ENCODE measurements at places on chromosomes 7 and 10.
A peak's percentile ranks its signal among the peaks of the same experiment; 100 is the strongest.

DNA sequence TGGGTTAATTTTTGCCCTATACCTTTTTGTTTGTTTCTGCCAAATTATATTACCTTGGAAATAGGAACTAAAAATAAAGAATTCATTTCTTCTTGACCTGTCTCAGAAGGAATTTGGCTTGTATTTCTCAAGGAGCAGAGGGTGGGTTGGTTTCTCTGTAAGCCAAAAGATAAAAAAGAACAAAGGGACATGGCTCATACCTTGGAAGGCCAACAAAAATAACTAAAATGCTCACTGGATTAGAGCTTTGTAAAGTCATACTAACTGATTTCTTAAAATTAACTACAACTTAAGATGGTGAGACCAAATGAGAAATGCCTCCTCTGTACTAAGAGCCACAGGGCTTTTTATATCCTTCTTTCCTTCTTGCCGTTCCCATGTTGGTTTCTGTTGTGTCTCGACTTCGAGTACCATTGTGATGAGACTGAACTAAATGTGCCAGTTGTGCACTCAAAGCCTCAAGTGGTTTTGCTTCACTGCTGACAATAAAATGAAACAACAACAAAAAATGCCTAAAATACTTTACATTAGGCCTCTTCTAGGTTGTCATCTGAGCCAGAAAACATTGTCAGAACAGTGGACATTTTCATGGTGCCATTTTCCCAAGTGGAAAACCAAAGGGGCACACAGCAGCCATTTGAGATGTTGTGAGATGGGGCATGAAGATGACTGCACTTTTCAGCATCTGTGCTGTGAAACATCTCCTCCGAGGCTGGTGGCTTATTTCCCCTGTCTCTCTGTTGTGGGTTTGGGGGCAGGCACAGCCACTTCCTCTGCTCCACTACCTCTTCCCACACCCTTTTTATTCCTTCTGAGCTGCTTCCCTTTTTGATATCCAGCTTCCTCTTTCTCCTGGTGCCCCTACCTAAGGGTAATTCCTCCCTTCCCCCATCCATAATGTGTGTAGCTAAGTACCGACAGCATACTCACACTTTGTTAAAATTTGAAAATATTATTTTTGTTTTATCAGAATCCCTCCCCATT is 51.8 kb upstream of the AGR3 start:
- no peak for DNase-seq

- DNase-seq, result no peak
Measured at GRCh38 chr10:86556532-86556931, 34.9 kb upstream of the WAPL start.

- DNase-seq, result no peak
Measured at GRCh38 chr7:17234030-17234397, 64.4 kb upstream of the AHR start.

DNA sequence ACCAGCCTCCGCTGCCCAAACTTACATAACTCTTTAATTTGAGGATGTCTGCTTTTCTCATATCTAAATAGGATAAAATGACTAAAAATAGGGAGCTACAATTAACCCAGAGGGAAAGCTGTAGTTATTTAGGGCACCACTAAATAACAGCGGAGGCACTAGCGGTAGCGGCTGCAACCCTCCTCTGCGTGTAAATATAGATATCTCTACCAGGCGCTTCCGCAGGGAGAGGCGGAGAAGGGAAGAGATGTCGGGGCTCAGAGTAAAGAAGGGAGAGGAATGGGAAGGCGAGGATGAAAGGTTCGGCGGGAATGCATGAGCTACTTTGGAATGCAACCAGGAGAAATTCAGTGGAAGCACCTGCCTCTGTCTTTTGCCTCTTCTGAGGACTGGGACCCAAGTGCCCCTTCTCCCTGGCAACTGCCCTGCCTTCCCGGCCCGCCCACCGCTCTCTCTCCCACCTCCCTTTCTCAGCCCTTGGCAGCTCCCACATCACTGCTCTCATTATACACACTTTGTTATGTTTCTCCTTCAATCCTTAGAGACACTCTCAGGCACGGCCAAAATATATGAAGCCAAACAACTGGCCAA is 698.3 kb downstream of the PARD3 start:
- no peak for DNase-seq

DNA sequence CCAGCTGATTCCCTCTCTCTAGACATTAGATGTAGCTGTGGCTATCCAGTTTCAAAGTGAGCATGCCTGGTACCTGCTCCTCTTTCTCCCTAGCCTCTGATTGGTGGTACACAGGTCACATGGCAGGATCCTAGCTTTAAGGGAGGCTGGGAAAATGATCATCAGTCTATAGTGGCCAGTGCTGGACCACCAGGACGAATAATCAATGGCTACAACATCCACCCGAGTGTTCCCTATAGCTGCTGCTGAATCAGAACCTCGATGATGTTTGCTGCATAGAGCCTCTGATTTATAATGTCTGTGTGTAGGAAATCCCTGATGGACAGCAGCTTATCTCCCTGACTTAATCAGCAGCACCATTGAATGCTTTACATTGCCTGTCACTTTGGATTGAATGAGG is 28.9 kb upstream of the LMTK2 start:
- DNase-seq, result no peak

DNA sequence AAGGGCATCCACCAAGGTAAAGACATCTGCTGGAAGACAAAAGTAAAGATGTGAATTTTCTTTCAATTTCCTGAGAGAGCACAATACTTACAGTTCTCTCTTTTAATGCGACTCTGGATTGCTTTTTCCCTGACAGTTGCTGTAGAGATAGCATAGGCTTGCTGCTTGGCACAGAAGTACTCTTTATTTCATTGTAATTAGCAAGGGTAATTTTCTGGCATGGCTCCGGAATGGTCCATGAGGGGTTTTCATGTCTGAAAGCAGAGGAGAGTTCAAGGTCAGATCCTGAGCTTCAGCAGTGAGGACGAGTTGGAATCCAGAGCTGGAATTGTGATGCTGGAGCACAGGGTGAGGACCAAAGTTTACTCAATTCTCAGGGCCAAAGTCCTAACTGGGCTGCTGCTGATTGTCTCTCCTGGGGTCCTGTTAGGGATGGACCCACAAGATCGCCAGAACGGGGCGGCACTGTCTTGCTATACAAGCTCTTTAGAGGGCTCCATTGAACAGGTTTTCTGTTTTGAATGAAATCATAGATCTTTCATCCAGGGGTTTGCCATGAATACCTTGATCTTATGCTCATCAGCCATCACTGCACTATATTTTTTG is 190.0 kb upstream of the MKI67 start:
- no peak for DNase-seq

DNA sequence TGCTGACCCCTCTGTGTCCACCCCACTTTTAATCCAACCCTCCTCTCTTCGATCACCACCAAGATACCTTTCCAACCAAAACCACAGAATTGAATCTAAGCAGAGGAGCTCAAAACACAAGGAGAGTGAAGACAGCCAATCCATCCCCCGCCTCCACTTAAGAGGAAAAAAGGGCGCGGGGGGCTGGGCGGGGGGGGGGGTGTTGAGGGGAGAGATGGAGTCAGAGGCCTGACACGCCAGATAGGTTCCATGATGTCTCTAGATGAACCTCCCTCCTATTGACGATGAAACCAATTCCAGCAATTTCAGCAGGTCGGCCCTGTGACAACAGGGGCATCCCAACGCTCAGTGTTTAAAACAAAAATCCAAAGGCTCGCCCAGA is 1.3 kb downstream of the SORBS1 start:
- DNase-seq, result no peak

DNA sequence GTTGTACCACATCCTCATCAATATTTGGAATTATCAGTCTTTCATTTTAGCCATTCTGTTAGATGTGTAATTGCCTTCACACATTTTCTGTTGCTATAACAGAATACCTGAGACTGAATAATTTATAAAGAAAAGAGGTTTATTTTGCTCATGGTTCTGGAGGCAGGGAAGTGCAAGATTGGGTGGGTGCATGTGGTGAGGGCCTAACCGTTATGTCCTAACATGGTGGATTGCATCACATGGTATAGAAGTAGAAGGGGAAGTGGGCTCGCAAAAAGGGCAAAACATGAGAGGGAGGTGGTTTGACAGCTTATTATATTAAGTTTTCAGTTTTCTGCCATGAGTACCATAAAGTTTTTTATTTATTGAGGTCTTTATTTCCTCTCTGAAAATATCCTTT is 452.0 kb downstream of the ARL4A start:
- no peak for DNase-seq

DNA sequence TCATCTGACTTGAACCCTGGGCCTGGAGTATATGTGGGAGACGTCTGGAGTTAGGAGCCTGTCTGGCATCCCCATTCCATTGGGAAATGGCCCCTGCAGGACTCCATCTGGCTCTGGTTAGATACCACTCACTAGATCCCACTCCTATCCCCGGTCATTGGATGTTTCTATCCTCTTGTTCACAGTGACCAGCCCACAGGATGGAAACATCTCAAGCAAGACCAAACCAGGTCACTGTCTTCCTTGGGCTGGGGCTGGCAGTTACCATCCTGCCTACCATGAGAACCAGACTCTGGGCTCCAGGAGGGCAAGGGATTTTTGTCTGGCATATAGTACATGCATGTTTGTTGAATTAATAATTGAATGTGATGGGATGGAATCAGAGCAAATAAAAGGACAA is 415.7 kb downstream of the GRID1 start:
- DNase-seq, result no peak

DNA sequence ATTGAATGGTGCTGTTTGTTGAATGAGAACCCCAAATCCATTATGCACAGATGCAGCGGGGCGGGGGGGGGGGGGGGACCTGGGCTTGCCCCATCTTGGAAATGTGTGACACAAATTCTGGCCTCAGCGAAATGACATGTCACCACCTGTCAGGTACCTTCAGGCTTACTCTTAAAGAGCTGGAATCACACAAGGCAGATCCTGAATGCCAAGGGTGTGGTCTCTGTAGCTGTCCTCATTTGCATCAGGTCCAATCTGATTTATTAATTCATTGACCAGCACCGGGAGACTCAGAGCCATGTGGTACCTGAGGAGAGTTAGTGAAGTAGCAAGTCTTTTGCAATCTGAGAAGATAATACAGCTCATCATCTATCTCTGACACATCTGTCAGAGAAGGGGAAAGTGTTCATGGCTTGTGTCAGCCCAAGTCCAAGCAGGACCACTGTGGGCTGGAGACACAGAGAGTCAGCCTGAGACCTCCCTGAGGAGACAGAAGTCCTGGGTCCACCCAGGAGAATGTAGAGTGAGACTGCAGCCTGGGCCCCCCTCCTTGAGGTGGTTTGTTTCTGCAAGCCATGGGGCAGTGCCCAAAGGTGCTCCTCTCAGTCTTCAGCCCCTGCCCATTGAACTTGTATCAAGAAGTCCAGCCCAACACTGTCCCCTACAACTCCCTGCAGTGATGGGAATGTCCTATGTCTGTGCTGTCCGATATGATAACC is 46.7 kb downstream of the ADCYAP1R1 start:
- DNase-seq, result no peak

DNA sequence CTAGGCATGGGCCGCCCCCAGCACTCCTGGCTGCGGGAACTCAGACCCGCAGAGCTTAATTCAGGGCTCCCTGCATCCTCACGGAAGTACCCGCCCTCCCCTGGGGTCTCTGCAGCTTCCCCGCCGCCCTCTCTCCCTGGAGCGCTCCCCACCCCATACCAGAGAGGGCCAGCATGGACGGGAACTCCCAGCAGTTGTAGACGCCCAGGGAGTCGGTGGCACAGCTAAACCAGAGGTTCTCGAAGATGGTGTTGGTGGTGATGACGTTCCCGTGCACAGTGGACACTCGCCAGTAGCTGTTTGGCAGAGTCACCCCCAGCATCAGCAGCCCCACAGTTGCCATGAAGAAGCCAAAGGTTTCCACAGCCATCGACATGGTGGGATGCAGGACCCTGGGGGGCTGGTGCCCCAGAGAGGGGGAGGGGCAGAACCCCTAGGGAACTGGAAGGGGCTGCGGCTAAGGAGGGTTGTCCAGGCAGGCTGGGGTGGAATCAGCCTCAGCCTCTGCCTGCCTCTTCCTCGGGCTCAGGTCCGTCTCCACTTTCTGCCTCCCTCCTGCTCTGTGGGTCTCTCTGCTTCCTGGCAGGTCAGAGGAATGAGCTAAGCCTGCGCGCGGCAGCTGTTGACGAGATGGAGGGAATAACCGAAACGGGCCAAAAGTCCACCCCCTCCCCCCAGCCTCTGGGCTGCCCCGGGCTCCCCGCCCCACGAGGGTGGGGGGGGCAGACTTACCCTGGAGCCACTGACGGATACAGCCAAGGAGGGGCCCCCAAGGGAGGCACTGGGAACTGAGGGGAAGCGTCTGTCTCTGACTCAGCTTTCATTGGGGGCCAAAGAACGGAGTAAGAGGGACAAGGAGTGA is at the start of gene CLDN15:
CLDN15 (minus strand) TSS at position 597 of the 862 bp plus-strand sequence; CDS start at position 376, 221 bp downstream.
- DNase-seq, result peak; percentile 79

- DNase-seq, result no peak
Measured at GRCh38 chr7:69656890-69657289, 58.6 kb downstream of the AUTS2 start.

DNA sequence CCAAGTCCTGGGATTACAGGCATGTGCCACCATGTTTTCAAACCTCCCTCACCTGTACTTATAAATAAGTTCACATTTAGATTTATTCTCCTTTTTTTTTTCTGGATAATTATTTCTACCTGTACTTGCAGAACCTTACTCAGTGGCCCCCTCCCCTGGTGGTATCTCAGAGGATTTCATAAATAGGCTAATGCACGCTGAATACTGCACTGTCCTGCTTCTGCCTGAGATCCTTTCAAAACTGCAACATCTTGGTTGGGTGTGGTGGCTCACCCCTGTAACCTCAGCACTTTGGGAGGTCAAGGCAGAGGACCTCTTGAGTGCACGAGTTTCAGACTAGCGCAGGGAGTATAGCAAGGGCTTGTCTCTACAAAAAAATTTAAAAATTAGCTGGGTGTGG is 4.6 kb upstream of the BLVRA start:
- DNase-seq, result no peak

- DNase-seq, result no peak
Measured at GRCh38 chr7:29478226-29478625, 85.4 kb upstream of the PRR15 start.

- no peak for DNase-seq
Measured at GRCh38 chr7:115033917-115034459, 112.1 kb downstream of the MDFIC start.

DNA sequence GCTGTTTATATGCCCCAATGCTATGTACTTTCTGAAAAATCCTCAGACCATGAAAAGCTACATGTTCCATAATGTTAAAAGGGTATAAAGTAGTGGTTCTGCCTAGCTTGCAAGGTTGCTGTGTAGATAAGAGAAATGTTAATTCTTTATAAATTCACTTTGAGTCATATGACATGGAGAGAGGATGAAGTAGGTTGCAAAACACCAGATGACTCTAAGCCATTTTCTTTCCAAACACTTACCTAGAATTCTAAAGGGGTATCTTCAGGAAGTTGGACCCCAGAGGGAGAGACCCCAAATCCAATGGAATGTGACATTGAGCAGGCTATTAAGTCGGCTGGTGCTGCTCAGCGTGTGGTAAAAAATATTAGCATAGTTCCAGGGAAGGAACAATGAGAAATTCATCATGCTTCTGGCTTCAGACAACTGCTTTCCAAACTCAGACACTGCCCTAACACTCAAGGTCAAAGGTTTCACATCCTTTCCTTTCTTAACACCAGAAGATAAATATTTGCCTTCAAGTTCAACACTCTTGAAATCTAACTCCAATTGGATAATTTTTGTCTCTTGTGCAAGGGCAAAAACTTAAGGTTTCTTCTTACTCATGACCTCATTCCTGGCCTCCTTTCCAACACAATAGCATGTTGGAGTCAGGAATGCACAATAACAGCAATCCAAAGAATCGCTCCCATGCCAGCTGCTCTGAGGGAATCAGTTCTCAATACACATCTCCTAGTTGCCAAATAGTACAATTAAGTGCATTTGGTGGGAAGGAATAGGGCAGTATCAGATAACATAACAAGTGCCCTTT is 100.7 kb upstream of the AFAP1L2 start:
- peak; percentile 8 for DNase-seq

- DNase-seq, result no peak
Measured at GRCh38 chr7:64869121-64869725, 33.9 kb upstream of the ZNF273 start.

Measured in hepatic stellate cell (primary cell).